ENCODE measurements at places on chromosomes 5 and 9.

- DNase-seq: no peak
Observed at GRCh38 chr5:145834554-145834916, 607 bp downstream of the PRELID2 start.

DNA sequence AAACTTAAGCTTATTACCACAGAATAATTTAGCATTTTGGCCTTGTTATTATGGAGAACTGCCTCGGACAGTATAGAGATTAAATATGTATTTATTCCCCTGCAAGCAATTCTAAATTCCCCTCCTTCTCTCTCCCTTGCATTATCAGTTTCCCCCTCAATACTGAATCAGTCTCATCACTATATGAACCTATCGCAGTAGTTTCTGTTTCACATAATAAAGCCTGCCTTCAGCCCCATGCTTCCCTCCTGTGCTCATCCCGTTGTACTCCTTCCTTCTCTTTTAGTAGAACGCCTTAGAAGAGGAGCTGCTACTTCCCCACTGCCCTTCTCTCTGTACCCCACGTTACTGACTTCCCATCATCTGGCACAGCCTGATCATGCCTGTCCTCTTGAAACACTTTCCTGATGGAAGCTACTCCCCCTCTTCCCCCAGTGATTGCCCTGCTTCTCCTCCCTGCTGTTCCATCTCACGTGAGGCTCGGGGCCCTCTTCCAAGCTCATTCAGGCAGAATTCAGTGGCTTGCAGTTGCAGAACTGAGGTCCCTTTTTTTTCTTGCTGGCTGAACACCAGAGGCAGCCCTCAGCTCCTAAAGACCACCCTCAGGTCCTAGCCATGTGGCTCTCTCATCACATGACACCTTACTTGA is 93.4 kb downstream of the PPIC start:
- DNase-seq: no peak

- DNase-seq: no peak
Observed at GRCh38 chr5:41156739-41157138, 56.6 kb downstream of the C6 start.

- DNase-seq: no peak
Observed at GRCh38 chr5:159671886-159672285, 244.4 kb upstream of the ADRA1B start.

DNA sequence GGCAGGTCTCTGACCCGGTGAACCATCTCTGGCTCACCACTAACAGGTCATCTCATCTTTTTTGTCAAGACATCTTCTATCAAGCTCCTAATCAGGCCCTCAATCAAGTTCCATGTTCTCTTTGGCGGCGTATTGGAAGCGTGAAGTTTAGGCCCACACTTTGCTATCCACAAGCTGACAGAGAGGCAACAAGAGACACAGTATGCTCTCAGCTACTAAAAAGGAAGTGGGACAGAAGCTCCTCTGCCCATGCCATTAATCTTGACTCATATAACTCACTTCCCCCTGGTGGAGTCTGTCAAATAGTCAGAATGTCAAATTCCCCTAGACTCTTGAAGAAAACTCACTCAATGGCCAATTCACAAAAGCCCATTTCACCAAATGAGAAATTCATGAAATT is 77.6 kb upstream of the TMC1 start:
- no peak for DNase-seq

DNA sequence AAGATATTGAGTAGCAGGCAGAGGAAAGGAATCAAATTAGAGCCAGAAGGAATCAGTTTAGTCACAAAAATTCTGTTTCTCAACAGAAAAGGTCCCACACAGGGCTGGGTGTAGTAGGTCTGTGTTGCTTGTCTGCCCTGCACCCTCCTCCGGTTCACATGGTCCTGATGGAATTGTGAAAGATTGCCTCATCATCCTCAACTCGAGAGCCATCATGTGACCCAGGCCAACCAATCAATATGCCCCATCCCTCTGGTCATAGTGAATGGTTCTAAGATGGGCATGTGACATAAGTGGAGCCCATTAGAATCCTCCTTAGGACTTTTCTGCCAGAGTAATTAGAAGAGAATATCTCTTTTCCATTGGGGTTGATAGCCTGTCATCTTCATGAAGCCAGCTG is 56.7 kb upstream of the RAD23B start:
- DNase-seq: no peak

GRCh38 chr9:7542693-7543092 is 256.9 kb downstream of the DMAC1 start:
- no peak for DNase-seq

DNA sequence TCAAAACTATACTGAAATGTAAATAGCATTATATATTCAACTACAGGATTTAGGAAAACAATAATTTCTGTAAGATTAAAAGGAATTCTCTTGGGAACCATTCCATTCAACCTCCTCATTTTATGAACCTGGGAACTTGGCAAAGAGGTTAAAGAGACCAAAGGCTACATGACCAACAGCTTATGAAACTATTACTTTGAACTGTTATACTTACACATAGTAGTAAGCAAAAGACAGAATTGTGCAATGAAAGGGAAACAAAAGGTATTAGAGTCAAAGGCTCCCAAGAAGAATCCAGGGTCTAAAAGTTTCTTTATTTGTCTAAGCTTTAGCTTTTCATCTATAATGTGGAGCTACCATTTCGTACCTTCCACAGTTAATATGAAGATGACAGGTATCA is 7.2 kb downstream of the C9orf72 start:
- no peak for DNase-seq

Data from esophagus squamous epithelium (tissue), 5 donors.